Heart left ventricle (tissue), 16 donors: ENCODE measurements at places on chromosomes 1 and 21.

GRCh38 chr1:42690477-42691156 is 8.4 kb downstream of the YBX1 start:
- no peak for DNase-seq

GRCh38 chr1:43773821-43774220 is 66.5 kb downstream of the ST3GAL3 start:
- DNase-seq = no peak

DNA sequence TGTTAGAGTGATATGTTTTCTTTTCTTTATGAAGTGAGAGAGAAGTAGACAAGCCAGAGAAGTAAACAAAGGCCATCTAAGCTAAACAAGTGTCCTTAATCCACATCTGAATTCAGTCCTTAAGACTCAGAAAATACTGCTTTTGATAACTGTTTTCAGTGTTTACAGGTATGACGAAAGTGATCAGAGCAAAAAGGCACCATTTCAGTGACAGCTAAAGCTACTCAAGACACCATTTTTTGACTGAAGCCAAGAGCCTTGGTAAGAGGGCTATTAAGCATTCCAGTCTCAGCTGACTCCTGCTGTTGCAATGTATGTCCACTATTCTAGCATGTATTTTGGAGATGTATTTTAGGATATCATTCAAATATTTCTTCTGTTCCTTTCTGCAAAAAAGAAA is 4.1 kb downstream of the KMO start:
- no peak for DNase-seq

DNA sequence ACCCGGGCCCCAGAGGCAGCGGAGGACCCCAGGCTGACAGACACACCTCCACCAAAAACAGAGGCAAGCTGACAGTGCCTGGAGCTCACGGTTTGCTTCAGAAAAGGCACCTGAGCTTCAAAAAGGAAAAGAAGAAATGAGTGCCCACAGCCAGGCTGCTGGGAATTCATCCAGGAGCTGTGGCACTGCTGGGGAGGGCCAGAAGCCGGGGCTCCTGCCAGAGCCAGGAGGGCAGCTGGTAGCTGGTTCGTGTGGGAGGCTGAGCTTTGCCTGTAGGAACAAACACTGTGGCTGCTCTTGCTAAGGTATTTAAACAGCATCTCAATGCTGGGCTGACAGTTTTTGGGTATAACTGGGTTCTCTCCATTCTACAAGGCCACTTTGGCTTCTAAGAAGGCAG is 19.5 kb downstream of the KCNJ6 start:
- peak; percentile 32 for DNase-seq

DNA sequence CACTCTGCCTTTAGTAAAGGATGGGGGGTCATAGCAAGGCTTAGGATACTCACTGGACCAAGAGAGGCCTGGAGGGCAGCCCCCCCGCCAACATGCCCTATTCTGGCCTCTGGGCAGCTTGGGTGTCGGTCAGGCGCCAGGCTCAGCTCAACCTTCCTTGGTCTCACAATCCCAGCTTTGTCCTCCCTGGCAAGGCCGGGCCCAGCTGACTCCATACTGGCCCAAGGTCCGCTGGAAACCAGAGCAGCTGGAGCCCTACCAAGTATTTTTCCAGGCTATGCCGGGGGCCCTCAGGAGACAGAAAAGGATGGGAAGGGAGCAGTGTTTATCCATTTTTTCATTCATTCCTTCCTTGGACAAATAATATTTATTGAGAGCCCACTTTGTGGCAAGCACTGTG is 6.2 kb downstream of the FBXO2 start:
- no peak for DNase-seq

DNA sequence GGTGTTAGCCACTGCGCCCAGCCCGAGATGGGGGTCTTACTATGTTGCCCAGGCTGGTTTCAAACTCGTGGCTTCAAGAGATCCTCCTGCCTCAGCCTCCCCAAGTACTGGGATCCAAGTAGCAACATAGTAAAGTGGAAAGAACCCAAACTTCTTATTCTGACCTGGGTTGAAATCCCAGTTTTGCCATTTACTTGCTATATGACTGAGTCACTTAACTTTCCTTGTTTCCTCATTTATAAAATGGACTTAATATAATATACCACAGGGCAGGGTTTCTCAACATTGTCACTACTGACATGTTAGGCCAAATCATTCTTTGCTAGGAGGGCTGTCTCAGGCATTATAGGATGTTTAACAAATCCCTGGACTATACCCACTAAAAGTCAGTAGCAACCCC is 6.7 kb downstream of the PFDN2 start:
- DNase-seq = no peak

DNA sequence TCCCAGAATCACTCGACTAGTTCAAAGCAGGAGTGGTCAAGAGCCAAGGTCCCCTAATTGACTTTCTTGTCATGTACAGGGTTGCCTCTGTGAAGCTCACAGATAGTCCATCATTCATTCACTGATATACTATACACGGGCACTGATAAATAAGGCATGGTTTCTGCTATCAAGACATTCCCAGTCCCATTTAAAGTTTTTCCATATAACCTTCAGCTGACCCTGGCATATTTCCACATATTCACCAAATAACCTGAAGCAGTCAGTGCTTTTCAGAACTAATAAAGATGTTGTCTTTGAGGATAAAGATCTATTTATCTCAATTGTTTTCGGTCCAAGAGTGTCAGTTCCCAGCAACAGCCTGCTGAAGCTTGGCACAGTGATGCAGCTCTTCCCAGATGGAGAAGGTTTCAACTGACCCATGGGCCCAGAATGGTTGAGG is 173.4 kb downstream of the ZZZ3 start:
- DNase-seq = no peak

DNA sequence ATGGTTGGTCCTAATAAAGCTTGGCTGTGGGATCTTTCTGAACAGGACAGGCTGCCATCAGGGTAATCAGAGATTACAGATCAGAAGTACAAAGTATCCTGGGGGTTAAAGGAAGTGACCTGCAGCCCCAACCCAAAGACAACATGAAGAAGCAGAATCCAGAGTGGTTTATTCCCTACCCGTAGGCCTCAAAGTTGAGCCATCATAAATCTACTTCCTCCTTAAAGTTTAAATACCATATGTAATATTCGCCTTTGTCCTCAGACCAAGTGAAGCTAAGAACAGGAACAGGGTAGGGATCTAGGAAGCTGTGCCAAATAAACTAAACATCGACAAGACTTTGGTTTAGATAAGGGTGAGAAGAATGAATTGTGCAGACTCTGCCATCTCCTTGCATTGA is 15.9 kb upstream of the DHX9 start:
- DNase-seq = no peak

- DNase-seq = no peak
Measured at GRCh38 chr1:239922778-239923522, 168.7 kb upstream of the FMN2 start.

- no peak for DNase-seq
Measured at GRCh38 chr1:82782599-82782998, 981.9 kb downstream of the ADGRL2 start.

- DNase-seq = no peak
Measured at GRCh38 chr1:158071138-158071537, 77.7 kb downstream of the KIRREL1 start.

DNA sequence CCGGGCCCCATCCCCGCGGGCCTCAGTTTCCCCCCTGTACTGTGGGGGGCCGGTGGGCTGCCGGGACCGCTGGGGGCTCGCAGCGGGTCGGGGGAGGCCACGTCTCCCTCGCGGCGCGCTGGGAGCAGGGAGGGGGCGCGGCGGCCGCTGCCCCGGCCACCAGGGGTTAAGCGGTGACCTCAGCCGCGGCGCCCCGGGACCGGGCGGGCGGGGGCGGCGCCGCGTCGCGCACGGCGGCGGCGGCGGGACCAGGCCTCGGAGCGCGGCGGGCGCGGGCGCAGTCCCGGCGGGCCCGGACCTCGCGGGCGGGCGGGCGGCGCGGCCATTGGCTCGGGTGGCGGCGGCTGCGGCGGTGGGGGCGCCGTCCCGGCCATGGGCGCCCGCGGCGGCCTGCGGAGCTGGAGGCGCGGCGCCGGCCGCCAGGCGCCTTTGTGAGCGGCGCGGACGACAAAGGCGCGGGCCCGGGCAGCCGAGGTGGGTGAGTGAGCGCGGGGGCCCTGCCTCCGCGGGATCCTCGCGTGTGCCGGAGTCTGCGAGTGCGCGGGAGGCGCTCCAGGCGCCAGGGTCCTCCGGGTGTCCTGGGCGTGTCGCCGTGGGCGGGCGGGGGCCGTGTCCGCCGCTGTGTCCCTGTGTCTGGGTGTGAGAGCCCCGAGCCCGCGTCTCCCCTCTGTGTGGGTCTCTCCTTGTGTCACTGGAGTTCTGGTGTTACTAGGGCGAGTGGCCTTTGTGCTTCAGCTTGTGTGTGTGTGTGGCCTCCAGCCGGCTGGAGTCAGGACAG is at the start of gene ARHGEF10L:
TSS of gene ARHGEF10L (plus strand) at position 222 of the 778 bp plus-strand sequence. CDS start 40,898 bp downstream, outside the sequence.
- DNase-seq = peak; percentile 13

- DNase-seq = no peak
Measured at GRCh38 chr1:74779750-74780149, 46.8 kb downstream of the TYW3 start.

DNA sequence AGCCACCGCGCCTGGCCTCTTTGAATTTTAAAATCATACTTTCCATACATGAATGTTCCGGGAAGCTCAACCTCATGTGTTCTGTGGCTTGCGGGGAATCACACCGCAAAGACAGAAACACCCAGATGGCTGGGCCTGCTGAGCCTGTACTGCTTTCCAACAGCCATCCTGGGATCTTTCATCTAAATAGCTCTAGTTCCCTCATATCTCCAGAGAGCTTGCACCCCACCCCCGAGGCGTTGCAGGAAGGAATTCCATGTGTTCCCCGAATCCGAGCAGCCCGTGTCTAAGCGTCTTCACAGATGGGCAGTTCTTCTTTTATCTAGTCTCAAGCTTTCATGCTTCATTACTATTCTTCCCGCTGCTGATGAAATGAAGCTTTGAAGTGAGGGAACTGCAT is 66.4 kb downstream of the IGSF21 start:
- no peak for DNase-seq

DNA sequence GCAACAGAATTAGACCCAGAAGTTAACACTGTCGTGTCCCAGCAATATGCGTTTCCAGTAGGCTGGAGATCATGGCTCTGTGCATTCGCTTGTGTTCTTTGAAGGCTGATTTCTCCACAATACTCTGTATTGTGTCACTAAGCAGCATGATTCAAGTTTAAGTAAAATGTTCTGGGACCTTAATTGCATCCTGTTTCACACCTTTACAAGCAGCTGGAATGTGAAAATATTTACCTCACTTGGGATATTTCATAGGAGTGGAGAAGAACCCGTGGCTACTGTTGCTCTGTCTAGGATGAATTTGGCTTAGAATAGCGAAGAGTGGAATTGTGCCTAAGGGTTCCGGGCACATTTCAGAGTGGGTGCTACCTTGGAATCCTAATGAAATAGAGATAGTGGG is 6.3 kb downstream of the PTGFRN start:
- DNase-seq = no peak

DNA sequence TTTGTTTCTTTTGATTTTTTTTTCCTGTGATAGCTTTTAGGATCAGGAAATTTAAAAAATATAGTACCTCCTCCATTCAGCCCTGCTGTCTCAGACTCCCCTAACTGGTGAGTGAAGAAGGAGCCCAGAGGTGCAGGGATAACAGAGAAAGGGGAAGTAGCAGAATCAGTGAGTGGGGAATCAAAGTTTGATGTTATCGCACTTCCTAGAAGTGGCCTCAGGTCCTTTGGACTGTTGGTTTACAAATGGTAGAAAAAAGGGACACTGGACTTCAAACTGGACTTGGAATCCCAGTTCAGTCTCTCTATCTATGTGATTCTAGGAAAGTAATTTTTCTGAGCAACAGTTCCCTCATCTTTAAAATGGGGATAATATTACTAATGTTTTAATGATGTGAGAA is 99.5 kb downstream of the FGGY start:
- no peak for DNase-seq

DNA sequence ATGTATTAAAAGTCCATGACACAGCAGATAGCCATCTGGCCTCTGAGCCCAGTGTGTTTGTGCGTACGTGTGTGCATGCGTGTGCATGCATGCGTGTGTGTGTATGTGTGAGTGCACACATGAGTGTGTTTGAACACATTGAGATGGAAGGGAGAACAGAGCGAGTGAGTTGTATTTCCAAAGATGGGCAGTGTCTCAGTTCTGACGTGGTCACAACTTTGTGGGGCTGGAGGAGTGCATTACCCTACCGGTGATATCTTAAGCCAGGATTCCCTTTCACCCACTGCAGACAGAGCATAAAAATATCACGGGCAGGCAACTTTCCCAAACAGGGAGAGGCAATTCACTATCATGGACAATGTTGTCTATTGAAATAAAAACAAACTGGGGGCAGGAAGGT is 27.8 kb downstream of the IRF2BP2 start:
- DNase-seq = no peak

DNA sequence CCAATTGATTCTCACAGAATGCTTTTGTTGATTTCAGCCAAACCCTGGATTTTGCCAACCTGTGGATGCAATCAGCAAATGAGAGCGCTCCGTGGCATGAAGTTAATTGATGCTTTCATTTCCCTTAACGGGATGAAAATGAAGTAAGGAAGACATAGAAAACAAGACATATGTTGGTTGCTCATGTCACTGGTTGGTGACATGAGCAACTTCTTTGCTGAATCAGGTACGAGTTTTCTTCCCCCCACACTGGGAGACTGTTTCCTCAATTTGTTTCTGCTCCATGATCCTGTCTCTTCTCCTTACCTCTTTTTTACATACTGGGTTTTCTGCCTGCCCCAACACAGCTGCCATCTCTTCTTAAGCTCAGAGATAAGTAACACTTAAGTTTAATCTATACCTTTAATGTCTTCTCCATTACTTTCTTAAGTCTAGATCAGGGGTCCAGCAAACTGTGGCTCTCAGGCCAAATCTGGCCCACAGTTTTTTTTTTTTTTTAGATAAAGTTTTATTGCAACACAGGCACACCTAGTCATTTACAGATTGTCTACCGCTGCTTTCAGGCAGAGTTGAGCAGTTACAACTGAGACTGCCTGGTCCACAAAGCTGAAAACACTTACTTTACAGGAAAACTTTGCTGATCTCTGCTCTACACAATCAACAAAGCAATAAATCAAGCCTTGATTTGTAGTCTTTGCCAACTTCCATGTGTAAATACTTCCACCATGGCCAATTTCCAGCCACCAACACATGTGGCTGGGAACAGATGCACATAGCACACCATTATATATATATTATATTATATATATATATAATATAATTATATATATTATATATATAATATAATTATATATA is 13.3 kb downstream of the GPR157 start:
- no peak for DNase-seq

DNA sequence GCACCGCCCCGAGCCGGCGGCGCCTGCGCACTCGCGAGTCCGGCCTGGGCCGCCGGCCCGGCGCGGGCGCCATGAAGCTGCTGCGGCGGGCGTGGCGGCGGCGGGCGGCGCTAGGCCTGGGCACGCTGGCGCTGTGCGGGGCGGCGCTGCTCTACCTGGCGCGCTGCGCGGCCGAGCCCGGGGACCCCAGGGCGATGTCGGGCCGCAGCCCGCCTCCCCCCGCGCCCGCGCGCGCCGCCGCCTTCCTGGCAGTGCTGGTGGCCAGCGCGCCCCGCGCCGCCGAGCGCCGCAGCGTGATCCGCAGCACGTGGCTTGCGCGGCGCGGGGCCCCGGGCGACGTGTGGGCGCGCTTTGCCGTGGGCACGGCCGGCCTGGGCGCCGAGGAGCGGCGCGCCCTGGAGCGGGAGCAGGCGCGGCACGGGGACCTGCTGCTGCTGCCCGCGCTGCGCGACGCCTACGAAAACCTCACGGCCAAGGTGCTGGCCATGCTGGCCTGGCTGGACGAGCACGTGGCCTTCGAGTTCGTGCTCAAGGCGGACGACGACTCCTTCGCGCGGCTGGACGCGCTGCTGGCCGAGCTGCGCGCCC is at the start of gene B3GALT6:
TSS of gene B3GALT6 (plus strand) at position 30 of the 588 bp plus-strand sequence. CDS start at position 72, 42 bp downstream.
- DNase-seq = no peak
